Common myeloid progenitor, CD34-positive (primary cell): ENCODE measurements at places on chromosomes 3 and 15.

GRCh38 chr15:96322536-96323318 is 7.8 kb upstream of the NR2F2 start:
- no peaks in the 10 kb centered on the region for H3K4me1 ChIP-seq
- no peak for DNase-seq
- peaks cover 92% of the 10 kb centered on the region for H3K27me3 ChIP-seq
- no peaks in the 10 kb centered on the region for H3K36me3 ChIP-seq

DNA sequence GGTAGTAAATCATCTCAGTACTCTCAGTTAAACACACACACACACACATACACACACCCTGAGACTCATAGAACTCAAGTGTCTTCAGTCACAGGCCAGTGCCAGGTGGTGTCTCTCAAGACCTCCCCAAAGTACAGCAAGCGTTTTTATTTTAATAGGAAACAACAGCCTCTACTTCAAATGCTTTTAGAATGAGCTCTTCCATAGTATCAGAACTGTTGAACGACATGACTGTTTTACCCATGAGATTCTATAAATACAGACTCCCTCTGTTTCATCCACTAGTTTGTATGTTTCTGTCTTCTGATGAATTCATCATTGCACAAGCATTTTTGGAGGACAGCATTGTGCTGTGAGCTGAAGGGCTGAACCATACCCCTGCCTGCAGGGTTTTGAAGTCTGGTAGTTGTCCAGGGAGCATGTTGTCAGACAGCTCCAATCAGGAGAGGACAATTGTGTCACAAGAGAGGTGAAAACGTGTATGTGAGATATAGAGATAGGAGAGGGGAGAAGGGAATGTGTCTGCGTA is 201.0 kb upstream of the BCL6 start:
- DNase-seq = no peak
- peaks cover 40% of the 10 kb centered on the region for H3K4me1 ChIP-seq
- H3K27ac ChIP-seq = no peak overlapping the region
- no peaks in the 10 kb centered on the region for H3K36me3 ChIP-seq
- no peaks in the 10 kb centered on the region for H3K27me3 ChIP-seq
- H3K4me3 ChIP-seq = no peak overlapping the region

DNA sequence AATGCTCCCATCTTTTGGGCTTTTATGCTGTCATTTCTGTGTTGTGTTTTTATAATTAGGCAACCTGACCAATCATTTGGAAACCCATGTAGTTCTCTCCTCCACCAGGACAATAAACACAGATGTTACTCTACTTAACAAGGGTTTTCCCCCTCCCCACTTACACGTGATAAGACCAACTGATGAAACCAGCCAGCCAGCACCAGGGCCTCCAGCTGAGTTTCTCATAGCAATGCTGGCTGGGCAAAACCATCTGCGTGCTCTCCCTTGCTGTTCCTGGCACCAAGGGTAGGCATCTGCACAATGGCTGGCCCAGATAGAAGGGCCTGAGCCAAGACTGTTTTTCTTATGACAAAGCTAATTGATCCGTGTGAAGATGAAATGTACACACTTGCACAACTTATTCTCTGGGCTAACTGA is 310.4 kb downstream of the PLCL2 start:
- peaks cover 3% of the 10 kb centered on the region for H3K36me3 ChIP-seq
- no peaks in the 10 kb centered on the region for H3K27me3 ChIP-seq
- H3K4me3 ChIP-seq = no peak overlapping the region
- peak; percentile 17 for DNase-seq
- H3K27ac ChIP-seq = no peak overlapping the region
- peaks cover 4% of the 10 kb centered on the region for H3K4me1 ChIP-seq

GRCh38 chr3:141878817-141879216 is 2.4 kb downstream of the ATP1B3 start:
- H3K4me3 ChIP-seq = peak overlapping the region; percentile 39
- H3K27ac ChIP-seq = no peak overlapping the region
- no peaks in the 10 kb centered on the region for H3K36me3 ChIP-seq

DNA sequence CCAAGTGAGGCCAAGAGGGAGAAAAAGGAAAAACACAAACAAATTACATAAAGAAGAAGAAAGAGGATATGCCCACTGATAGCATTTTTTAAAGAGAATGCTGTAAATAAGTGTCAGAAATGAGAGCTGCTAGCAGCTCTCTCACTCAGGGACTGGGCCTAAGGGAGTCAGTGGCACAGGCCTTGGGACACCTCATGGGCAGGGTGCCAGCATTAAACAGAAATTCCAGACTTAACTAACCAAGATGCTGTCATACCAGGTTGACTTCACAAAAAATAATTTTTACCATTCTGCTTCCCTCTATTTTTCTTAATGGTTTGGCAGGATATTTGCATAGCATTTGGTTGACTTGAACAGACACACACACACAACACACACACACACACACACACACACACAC is 92.3 kb upstream of the ADAMTSL3 start:
- no peaks in the 10 kb centered on the region for H3K27me3 ChIP-seq
- no peak overlapping the region for H3K4me3 ChIP-seq
- no peak overlapping the region for H3K27ac ChIP-seq
- no peak for DNase-seq

- H3K27me3 ChIP-seq = no peaks in the 10 kb centered on the region
- no peaks in the 10 kb centered on the region for H3K36me3 ChIP-seq
- no peak for DNase-seq
- no peak overlapping the region for H3K27ac ChIP-seq
- H3K4me1 ChIP-seq = no peaks in the 10 kb centered on the region
- H3K4me3 ChIP-seq = no peak overlapping the region
Observed at GRCh38 chr3:159455741-159456181, 532.9 kb upstream of the IL12A start.

DNA sequence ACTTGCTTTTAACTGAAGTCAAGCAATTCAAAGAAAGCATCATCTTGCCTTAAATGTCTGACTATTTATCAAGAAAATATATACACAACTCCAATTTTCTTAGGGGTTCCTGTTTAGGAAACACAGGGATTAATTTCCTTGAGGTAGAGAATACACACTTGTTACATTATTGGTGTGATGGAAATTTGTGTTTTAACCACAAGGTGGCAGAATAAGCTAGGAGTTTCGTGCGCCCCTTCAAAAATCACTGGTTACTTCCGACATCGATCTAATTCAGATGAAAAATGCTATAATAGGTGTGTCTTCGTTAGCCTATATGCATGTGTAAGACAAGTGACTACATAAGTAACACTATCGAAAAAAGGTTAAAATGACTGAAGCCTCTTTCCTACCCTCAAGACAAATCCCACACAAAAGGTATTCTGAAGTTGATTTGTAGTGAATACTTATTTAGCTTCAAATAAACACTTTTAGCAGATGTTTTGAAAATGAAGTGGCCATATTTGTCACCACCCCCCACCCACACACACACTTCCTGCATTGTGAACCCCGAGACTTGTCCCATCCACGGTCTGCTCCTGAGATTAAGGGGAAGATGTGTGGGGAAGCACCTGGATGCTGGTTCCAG is 246.5 kb downstream of the ROBO1 start:
- H3K27me3 ChIP-seq = no peaks in the 10 kb centered on the region
- no peaks in the 10 kb centered on the region for H3K36me3 ChIP-seq
- H3K4me3 ChIP-seq = no peak overlapping the region

DNA sequence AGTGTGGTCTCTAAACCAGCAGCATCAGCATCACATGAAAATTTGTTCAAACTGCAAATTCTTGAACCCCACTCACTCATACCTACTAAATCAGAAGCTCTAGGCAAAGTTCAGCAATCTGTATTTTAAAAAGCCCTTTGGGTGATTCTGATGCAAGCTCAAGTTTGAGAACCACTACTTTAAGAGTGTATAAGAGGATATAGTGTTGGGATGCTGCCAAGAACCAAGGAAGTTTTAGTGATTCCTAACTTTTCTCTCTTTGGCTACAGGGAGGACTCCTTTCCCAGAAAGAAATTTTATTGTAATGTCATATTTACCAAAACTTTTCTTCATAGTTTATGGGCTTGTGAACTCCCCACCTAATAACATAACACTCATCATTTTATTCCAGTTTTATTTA is 422.2 kb downstream of the TBC1D5 start:
- H3K4me1 ChIP-seq = peaks cover 5% of the 10 kb centered on the region
- H3K27ac ChIP-seq = no peak overlapping the region
- no peaks in the 10 kb centered on the region for H3K27me3 ChIP-seq

DNA sequence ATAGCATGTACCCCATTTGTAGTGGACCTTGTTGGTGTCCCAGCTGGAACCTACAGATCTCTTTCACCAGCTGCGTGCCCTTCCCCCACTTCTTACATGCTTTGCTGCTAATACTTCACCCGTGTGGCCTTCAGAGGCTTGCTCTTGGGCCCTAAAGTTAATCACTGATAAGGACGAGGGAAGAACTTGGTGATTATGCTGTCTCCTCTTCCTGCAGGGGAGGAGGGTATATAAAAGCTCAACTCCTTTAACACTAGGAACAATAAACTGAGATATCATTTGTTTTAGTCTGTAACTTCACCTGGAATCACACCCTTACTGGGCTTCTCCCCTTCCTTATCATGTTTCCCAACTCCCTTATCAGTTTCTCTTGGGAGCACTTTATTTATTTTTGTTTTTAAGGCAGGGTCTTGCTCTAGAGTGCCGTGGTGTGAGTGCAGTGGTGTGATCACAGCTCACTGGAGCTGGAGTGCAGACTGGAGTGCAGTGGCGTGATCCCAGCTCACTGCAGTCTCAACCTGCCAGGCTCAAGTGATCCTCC is 43.2 kb upstream of the PIK3R4 start:
- no peak for DNase-seq
- no peak overlapping the region for H3K27ac ChIP-seq
- no peaks in the 10 kb centered on the region for H3K27me3 ChIP-seq
- H3K36me3 ChIP-seq = no peaks in the 10 kb centered on the region

DNA sequence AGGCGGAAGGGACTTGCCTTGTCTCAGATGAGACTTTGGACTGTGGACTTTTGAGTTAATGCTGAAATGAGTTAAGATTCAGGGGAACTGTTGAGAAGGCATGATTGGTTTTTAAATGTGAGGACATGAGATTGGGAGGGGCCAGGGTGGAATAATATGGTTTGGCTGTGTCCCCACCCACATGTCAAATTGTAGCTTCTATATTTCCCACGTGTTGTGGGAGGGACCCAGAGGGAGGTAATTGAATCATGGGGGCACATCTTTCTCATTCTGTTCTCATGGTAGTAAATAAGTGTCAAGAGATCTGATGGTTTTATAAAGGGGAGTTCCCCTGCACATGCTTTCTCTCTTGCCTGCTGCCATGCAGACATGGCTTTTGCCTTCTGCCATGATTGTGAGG is 89.2 kb downstream of the CGGBP1 start:
- no peaks in the 10 kb centered on the region for H3K36me3 ChIP-seq
- DNase-seq = no peak
- H3K27me3 ChIP-seq = no peaks in the 10 kb centered on the region
- no peak overlapping the region for H3K4me3 ChIP-seq
- H3K27ac ChIP-seq = no peak overlapping the region

- no peak overlapping the region for H3K27ac ChIP-seq
- peaks cover 13% of the 10 kb centered on the region for H3K4me1 ChIP-seq
- H3K27me3 ChIP-seq = no peaks in the 10 kb centered on the region
- peak; percentile 72 for DNase-seq
Observed at GRCh38 chr15:90603893-90604292, 74.2 kb downstream of the CRTC3 start.

GRCh38 chr3:138148503-138148902 is 16.3 kb upstream of the A4GNT start:
- no peaks in the 10 kb centered on the region for H3K4me1 ChIP-seq
- no peak overlapping the region for H3K4me3 ChIP-seq
- no peak for DNase-seq
- H3K27me3 ChIP-seq = no peaks in the 10 kb centered on the region

DNA sequence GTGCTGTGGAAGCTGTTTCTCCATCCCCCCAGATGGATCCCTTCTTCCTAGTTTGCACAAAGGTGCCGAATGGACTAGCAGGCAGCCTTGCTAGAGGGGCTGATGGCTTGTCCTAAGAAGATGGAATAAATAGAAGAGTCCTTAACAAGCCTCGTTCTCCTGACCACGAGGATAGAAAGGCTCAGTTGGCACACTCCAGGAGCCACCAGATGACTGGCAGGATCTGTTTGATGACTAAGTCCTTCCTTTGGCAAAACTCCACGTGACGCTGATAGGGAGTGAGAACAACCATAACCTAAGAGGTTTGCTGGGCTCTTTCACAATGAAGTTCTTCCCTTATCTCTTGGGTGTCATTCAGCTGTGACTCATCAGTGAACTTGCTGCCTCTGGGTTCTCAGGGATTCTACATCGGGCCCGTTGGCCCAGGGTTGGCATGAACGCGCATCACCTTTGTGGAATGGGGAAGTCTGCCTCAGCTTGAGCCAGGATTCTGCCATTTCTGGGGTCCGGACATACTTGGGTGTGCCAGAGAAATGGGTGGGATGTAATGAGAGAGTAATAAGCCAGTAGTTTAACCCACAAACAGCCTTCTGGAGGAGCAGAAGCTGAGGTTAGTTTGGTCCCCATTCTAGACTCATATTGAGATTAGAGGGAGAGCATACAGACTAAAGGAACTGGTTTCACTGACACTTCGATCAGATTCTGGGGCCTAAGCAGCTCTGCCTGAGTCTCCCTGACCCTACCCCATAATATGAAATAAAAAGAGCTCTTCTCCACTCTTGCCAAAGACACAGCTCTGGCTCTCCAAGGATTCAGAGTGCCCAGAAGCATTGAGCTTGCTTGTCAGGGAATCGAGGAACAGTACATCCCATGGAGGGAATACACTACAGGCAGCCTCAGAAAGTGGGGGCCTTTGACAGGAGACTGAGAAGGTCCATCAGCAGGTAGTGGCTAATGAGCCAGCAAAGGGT is 2.0 kb upstream of the MELTF start:
- H3K4me3 ChIP-seq = no peak overlapping the region
- no peaks in the 10 kb centered on the region for H3K36me3 ChIP-seq
- H3K27ac ChIP-seq = no peak overlapping the region
- H3K27me3 ChIP-seq = no peaks in the 10 kb centered on the region
- peak; percentile 90 for DNase-seq

DNA sequence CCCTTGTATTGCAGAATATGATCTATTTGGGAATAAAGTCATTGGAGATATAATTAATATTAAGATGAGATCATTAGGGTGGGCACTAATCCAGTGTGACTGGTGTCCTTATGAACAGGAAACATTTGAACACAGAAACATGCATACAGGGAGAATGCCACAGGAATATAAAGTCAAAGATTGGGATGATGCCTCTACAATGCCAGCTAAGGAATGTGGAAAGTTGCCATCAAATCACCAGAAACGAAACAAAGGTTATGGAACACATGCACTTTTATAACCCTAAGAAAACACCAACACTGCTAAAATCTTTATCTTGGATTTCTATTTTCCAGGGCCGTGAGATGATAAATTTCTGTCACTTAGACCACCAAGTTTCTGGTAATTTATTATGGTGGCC is 442.4 kb upstream of the BCHE start:
- H3K36me3 ChIP-seq = no peaks in the 10 kb centered on the region
- no peak overlapping the region for H3K4me3 ChIP-seq
- no peaks in the 10 kb centered on the region for H3K27me3 ChIP-seq
- DNase-seq = no peak
- no peaks in the 10 kb centered on the region for H3K4me1 ChIP-seq
- H3K27ac ChIP-seq = no peak overlapping the region

- peaks cover 25% of the 10 kb centered on the region for H3K4me1 ChIP-seq
- H3K27me3 ChIP-seq = no peaks in the 10 kb centered on the region
- H3K36me3 ChIP-seq = peaks cover 2% of the 10 kb centered on the region
- H3K27ac ChIP-seq = peak overlapping the region; percentile 62
Observed at GRCh38 chr3:63864965-63865327, 1.3 kb downstream of the ATXN7 start.
